ENCODE measurements at places on chromosomes 16 and 17. TPM values are rescaled to one million over a fixed set of nuclear protein-coding genes. Genes with fewer than 3 reads are reported as not detected.
A peak's percentile ranks its signal among the peaks of the same experiment; 100 is the strongest.

- DNase-seq = peak; percentile 63
These were observed 486.5 kb downstream of the CDH13 start for GRCh38 chr16:83113317-83113716.

The PRSS8 gene
- total RNA-seq = not detected

GRCh38 chr17:18261146-18261515, 669 bp downstream of the MIEF2 start:
- DNase-seq = no peak

DNA sequence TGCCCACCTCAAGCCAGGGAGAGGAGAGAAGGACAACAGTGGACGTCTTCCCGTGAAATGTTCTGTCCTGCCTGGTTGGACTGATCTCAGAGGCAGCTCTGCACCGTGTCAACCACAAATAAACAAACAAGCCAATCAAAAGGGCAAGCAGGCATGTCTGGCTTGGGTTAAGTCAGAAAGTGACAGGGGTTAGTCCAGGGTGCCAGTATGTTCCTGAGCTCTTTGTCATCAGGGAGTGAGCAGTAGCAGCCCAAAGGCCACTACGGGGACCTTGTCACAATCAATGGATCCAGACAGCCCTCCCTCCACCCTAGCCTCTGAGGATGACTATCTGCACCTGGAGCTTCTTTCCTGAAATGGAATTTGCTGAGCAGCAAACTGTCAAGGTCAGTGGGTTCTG, 35.0 kb downstream of the CNGB1 start:
- DNase-seq = no peak

The PRDM7 gene
- 6.2 TPM for total RNA-seq

GRCh38 chr16:27436065-27436464, 34.1 kb downstream of the IL21R start:
- DNase-seq = no peak

DNA sequence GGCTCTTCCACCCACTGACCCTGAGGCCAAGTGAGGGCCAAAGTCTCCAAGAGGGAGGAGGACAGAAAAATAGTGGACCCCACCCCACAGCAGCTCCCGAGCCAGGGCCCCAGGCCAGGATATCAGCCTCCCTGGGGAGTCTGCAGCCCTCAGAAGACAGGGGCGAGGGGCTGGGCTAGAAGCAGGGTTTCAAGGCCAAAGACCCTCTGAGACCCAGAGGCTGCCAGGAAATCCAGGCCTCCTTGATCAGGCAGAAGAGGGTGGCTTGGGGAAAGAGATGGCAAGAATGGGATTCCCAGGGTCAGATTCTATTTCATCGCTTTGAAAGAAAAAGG, 156.1 kb downstream of the ZNF423 start:
- DNase-seq = no peak

The MYH11 gene
- total RNA-seq = not detected

The ACAP1 gene
- 0.03 TPM for total RNA-seq
